ENCODE measurements at places on chromosomes 1 and 21.
A peak's percentile ranks its signal among the peaks of the same experiment; 100 is the strongest.

DNA sequence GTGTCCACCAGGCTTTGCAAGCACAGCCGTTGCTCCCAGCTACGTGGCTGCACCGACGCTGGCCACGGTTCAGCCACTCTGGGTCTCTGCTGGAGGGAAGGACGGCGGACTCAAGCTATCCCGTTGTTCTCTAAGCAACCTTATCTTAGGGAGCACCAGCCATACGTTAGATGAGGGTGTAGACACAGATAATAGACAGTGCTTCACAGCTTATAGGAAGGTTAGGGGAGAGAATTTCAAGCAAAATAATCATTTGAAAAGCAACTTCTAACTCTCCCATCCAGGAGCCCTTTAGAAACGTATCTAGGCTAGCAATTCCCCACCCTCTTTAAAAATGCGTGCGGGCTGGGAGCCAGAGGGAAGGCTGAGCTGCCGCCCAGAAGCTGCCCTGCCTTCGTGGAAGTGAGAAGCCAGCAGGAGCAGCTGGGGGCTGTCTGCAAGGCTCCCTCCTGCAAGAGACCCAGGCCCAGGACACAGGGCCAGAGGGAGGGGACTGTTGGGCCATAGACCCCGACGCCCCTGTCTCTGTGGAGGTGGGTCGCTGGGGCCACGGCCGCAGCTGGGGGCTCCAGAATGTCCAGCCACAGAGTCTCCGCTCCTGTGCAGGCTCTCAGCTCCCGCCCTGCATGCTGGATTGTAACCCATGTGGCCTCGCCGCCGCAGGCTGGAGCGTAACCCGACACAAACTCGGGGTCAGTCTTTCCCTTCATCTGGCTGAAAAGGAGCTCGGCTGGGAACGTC is 31.2 kb upstream of the COL6A2 start:
- DNase-seq: no peak

DNA sequence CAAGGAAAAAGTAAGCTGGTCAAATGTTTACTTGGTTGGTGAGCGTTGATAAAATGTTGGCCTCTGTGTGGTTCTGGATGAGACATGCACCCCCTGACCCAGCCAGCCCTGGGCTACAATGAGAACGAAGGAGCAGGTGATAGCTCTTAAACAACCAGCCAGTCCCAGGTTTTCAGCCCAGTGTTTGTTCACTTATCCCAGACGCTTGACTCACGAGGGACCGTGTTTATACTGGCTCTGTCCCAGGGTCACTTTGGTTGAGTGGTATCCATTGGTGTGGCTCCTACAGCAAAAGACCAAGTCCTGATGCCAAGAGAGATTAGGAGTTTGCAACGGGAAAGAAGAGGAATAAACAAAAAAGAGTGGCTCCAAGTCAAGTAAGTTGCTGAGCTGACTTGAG is 86.9 kb downstream of the KCNJ15 start:
- no peak for DNase-seq

- peak; percentile 44 for DNase-seq
These were observed 10.1 kb upstream of the MEF2D start for GRCh38 chr1:156510709-156511108.

DNA sequence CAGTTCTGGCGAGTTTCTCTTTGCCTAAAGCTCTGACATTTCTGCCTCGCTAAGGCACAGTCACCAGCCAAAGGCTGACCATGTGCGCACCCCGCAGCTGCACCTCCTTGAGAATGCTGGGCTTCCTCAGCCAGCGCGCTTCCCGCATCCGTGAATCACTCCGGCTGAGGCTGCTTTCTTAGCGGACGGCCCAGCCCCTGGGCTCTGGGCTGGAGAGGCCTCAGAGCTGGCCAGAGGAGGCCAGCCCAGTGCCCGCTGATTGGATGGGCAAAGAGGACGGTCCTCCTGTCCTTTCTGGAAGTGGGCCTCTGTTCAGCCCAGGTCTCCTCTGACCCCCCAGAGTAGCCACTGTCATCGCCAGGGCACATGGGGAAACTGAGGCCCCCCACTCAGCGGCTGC is 56.1 kb downstream of the PRDM16 start:
- DNase-seq: no peak

DNA sequence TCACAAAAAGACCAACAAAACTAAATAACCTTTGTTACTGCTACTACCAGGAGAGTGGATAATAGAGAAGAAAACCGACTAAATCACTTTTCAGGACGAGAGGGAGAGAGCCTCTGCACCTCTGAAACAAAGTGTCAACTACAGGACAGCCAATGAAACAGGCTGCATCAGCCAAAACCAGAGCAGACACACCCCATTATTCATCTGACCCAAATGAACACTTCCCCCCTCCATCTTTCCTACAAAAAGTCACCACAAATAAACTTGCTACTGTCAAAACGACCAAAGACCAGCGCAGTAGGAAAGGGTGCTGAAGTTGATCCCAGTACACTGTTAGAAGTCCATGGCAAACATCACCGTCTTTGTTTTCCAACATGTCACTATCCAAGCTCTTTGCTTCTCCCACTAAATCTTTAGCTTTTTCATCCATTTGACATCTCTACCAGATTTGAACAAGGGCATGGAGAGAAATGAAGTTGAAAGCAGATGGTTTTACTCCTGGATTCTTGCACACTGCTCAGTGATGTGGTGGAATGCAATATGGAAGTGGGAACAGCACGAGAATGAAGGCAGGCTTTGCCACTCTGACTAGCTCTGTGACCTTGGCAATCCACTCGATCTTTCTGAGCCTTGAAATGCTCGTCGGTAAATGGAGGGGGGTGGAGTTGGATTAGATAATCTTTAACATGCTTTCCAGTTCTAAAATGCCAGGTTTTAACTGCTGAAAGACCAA is 20.5 kb downstream of the DSTYK start:
- no peak for DNase-seq

DNA sequence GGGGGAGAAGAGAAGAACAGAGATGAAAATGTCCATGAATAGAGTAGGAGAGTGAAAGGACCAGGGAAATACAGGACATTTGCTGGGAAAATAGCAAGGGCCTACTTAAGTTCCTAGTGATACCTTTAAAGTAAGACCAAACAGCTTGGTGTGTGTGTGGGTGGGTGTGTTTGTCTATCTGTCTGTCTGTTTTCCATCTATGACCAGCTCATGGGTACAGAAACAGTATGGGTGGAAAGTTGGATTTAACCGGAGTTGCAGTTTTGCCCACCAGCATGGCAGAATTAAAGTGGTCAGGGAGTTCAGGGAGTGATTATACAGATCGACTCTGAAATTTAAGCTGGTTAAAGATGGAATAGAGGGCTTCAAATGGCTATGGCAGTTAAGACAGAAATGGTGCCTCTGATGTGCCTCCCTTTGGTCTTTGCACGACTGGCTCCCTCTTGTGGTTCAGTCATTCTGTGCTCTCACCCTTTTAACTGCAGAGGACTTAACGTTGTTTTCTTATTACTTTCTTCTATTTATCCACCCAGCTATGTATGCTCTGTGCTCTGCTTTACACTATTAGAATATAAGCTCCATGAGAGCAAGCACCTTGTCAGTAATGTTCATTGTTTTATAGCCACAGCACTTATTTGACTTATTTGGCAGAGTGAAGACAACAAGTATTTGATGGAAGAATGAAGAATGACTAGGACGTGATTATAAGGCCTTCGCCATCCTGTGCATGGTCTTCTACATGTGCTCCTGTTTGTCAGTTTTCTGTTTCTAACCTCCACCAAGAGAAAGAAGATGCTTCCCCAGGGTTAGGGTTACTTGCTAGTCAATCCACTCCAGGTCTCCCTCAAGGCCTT is 72.7 kb upstream of the AK4 start:
- peak; percentile 24 for DNase-seq

GRCh38 chr1:112196731-112197130 is 199.3 kb upstream of the CTTNBP2NL start:
- no peak for DNase-seq

DNA sequence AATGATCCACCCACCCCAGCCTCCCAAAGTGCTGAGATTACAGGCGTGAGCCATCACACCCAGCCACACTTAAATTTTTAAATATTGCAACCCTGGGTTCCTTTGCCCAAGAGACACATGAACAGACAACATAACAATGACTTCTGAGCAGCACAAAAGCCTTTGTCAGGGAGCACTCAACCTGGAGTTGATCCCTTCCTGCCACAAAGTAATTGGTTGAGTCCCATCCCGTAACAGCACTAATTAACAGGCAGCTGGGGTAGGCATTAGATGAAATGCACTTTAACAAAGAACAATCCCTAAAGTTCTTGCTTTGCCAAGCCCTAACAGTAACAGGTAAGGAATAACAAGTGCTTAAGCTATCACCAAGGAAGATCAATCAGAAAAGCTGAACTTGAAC is 5.9 kb upstream of the BCAR3 start:
- DNase-seq: no peak

DNA sequence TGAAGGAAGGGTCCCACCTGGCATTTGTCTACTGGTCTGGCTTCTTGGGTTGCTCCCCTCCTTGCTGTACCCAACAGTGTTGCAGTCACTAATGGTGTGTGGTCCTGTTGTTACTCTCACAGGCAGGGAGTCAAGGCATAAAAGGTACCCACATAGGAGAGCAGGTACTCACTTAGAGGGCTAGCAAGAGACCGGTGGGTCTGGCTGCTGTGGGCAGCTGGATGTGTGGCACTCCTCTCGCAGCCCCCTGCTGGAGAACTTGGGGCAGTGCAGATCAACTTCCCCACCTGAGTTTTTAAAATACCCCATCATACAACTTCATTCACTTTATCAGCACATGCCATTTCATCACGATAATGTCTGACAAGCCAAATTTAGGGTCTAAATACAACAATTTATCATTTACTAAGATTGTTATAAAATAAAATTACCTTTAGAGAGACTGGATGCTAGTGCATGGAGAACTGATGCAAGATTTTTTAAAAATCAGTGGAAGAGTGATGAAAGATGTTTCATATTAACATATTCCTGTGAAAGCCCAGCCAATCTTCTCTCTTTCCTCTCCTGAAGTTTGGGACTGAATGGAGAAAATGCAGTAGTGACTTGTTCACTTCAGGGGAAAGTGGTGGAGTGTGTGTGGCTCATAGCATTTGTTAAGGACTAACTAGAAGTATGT is 42.8 kb downstream of the ACP6 start:
- peak; percentile 0 for DNase-seq

GRCh38 chr1:53957194-53957818 is 11.2 kb downstream of the LRRC42 start:
- no peak for DNase-seq

- DNase-seq: no peak
These were observed 25.7 kb downstream of the LHX4 start for GRCh38 chr1:180255536-180256340.

DNA sequence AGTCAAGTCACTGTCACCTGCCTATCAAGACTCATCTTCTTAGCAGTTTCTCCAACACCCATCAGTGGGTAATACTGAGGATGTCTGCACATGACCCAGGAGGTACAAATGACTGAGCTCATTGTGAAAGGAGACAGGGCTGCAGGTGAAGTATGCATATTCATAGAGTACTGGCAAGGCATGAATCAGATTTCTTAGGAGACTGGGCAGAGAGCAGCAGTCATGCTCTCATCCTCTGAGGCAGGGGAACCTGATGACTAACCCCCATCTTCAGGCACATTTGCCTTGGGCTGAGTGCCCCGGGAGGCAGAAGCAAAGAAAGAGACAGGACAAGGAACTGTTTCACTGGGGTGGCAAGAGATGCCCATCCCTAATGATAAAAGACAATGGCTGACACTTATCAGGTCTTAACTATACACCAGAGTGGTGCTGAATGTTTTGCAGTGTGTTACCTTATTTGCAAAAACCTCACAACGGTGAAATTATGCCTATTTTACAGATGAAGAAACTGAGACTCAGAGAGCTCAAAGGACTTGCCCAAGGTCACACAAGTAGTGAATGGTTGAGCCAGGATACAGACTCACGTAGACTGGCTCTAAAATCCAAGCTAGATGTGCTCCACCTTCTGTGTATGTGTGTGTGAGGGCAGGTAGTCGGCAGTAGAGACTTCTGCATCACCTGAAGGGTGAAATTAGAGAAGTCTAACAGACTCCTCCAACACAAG is 9.2 kb upstream of the GRHL3 start:
- DNase-seq: no peak

DNA sequence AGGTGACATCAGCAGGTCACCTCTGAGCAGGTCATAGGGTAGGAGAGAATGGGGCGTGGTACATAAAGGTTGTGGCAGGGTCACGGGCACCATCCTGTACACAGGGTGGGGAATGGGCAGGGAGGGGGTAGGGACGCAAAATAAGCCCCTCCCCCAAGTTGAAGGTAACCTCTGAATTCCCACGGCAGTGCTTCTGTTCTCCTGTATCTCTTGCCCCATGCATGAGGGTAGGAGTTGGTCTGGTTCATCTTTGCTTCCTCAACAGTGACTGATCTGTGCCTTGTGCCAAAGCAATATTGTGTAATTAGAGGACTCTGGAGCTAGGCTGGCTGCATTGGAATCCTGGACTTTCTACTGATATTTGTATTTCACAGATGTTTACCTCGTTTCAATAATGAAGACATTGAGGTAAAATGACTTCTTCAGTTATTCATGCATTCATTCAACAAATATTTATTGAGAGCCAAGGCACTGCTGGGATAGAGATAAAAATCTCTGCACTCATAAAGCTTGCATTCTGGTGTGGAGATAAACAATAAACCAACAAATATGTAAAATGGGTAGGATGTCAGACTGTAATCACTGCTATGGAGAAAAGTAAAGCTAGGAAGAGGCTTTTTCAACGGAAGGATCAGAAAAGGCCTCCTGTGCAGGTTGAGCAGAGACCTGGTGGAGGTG is 18.4 kb upstream of the GFI1 start:
- no peak for DNase-seq

DNA sequence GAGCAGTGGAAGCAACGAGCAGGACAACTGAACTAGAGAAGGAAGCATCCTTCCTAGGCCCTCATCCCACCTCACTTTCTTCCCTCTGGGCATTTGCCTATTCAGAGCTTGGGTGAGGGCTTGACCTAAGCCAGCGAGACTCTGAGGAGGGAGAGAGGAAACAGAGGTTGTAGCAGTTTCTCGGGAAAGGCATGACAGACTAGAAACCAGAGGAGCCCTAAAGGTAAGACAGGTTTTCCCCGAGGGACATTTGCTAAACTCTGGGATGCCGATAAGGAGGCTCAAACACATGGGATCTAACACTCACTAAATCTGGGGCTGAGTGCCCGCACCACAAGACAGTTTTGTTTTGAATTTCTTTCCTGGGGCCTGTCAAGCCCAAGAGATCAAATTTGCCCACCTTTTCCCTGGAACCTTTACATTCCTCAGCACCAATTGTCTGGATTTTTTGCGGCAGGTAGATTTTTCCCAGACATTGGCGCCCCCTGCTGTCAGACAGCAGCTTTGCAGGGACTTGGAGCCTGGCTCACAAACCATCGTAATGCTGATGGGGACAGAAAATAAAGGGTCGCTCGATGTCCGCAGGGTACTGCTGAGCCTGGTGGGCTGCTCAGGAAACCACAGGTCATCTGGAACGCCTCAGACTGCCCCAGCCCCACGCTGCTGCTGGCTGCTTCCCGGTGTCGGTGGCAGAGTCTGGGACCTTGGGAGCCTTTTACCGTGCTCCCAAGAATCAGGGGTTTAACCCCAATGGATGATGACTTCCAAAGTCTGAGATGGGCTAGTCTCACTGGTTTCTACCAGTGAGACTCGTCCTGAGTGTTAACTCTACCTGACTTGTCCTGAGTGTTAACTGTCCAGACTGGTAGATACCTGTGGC is 23.4 kb upstream of the TSPAN2 start:
- no peak for DNase-seq

Measured in AG09309 (cell line).